ENCODE measurements at places on chromosomes 1 and 21.

DNA sequence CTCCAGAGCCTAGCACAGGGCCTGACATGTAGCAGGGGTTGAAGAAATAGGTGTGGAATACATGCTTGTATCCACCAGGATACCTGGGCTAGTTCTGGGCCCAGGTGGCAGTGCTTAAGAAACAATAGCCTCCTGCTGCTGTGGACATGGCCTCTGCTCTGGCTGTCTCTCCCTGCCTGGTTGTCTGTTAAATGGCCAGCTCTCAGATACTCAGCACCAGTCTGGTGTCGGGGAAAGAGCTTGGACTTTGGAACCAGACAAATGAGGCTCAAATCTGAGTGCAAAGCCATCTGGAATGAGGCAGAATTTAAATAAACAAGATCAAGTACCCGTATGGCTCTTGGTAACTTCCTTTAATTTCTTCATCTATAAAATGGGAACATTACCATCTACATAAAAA is 31.5 kb downstream of the SESN2 start:
- no peak for DNase-seq

GRCh38 chr21:31012133-31013089 is 25.9 kb downstream of the KRTAP19-8 start:
- DNase-seq = no peak

- no peak for DNase-seq
Observed at GRCh38 chr1:247919952-247920351, at the start of gene OR2T8. OR2T8 (plus strand) TSS chr1:247920252; CDS start chr1:247921018, 766 bp downstream.

DNA sequence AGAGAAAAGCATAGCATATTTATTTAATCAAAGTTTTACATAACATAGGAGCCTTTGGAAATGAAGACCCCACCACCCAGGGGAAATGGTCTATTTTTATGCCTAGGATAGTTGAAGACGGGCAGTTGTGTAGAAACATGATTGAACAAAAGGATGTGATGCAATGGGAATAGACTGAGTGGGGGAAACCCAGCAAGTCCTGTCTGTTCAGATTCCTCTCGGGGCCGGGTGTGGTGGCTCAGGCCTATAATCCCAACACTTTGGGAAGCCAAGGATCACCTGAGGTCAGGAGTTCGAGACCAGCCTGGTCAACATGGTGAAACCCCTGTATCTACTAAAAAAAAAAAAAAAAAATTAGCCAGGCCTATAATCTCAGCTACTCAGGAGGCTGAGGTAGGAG is 298.3 kb downstream of the MATN1 start:
- no peak for DNase-seq

DNA sequence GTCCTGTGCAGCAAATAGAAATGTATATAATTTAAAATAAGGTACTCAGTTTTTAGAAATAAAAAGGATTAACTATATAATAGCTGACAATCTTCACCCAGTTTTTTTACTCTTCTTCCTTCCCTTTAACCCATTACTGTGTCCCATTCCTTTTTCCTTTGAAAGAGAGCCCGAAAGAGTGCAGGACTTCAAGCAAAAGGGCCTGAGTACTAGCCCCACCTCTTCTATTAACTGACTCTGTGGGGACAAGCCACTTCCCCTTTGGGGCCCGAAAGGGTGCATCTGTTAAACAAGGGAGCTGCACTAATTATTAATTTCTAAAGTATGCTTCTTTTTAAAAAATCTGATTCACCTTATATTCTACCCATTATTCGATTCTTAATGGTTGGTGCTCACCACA is 3.3 kb downstream of the USP24 start:
- DNase-seq = no peak

DNA sequence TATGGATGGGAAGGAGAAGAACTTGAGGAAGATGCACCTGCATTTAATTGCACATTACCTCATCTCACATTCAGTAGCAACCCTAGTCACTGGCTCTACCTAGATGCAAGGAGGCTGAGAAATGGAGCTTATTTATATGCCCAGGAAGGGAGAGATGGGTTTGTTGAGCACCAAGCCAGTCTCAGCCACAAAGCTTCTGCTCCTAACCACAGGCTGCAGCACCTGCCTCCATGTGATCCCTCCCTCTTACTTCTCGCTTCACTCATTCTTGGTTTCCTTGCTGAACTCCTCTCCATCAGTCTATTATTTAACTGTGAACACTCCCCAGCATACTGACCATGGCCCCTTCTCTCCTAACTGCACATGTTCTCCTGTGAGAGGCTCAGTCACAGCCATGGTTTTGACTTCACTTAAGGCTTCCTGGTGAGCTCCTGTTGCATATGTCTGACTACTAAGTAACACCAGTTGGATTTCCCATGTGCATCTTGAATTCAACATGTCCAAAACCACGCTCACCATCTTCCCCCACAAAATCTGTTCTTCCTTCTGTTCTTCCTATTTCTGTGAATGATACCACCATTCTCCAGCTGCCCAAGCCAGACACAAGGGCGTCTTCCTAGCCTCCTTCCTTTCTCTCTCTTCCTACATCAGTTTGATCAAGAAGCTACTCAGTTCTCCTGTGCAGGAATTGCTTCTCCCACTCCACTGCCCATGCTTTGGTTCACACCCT is 139.8 kb downstream of the AK5 start:
- no peak for DNase-seq

GRCh38 chr1:173917635-173918493 is 737 bp upstream of the SERPINC1 start:
- DNase-seq = no peak

DNA sequence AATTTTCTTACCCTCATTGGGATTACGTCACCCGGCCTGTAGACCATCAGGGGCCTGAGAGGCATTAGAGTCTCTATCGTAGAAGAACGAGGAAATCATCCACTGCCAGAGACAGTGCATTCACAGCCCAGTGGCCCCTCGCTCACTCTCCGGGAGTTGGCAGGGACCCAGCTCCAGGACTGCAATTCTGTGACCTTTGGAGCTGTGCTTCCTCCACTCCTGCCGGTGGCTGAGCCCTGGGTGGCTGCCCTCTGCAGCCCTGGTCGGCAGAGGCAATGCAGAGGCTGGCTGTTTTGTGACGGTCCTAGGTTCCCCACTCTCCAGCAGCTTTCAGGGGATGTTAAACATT is 12.7 kb downstream of the SLC37A1 start:
- DNase-seq = no peak

DNA sequence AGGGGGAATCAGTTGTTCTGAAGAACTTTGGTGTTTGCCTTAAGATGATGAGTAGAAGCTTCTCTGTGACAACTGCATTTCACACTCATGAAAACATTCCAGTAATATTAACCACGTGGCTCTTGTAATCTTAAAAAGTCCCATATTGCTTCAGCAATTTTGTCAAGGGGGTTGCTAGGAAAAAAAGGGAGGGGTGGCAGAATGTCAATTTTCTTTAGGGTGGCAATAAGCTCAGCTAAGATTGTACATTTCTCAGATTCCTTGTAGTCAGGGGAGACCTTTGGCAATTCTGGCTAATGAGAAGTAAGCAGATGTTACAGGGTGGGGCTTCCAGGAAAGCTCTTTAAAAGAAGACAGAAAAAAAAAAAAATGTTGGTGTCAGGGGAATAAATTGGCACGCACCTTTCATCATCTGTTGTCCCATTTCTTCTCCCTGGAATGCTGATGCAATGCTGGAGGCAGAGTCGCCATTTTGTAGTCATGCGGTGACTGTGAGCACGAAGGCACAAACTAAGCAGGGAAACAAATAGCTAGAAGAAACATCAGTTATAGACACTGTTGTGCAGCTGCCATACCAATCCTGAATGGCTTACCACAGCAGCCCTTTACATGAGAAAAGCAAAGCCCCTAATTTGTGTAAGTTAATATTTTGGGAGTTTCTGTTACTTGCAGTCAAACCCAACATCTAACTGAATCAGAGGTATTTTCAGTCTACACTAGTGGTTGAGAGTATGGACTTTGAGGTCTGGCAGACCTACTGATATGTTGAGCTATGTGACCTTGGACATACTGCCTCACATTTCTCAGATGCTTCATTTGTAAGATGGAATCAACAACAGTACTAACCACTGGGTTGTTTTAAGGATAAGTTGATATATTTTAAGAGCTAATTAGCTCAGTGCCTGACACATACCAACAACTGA is 56.1 kb upstream of the MRPS6 start:
- DNase-seq = no peak

DNA sequence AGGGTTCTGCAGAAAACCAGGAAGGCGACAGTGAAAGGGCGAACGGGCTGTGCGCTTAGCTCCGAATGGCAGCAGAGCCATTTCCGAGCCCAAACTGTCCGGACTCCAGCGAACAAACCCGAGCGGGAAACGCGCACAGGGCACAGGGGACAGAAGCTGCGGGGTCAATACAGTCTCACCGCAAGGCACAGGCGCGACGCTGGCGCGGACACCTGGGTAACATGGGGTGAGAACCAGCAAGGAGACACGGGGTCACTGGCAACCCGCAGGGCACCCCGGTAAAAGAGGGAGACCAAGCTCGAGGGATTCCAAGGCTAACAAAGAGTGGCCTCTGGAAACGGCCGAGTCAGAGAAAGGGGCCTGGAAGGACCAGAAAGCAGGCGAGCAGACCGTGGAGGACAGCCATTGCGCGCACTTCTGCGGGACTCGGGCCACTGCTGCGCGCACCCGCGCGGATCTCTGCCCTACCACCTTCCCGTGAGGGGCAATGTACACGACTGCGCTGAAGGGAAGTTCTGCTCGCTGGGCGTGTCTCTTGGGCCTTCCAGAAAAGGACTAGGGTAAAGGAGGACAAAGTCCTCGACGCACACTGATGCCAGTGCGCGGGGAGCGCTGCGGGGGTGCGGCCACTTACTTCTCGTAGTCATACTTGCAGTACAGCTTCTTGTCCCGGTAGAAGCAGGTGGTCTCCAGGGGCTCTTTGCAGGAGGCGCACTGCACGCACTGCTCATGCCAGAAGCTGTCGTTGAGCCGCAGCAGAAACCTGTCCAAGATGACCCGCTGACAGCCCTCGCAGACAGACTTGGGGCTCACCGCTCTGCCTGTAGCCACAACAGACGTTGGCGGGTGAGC is 3.8 kb downstream of the LMX1A start:
- DNase-seq = no peak

DNA sequence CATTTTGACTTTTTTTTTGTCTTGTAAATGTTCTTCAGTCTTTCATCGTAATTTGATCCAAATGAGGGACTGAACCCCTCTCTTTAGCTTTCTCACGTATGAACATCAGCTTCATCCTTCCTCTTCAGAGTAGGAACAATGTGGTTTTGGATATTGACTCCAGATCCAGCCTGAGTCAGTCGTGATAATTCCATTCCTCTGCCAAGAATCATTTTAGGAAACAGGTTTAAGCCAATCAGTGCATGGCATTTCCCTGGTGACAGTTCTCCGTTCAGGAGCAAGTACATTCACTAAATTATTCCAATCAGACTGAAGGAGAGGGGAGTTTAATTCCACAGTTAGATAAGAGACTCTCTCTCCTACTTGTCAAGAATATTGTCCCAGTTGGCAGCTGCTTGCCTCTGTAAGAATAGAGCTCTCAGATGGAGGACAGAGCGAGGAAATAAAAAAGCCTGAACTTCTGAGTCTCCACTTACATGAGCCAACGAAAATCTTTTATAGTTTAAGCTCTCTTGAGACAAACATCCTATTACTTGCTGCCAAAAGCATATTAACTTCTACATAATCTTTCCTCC is 18.6 kb downstream of the RHOU start:
- no peak for DNase-seq

DNA sequence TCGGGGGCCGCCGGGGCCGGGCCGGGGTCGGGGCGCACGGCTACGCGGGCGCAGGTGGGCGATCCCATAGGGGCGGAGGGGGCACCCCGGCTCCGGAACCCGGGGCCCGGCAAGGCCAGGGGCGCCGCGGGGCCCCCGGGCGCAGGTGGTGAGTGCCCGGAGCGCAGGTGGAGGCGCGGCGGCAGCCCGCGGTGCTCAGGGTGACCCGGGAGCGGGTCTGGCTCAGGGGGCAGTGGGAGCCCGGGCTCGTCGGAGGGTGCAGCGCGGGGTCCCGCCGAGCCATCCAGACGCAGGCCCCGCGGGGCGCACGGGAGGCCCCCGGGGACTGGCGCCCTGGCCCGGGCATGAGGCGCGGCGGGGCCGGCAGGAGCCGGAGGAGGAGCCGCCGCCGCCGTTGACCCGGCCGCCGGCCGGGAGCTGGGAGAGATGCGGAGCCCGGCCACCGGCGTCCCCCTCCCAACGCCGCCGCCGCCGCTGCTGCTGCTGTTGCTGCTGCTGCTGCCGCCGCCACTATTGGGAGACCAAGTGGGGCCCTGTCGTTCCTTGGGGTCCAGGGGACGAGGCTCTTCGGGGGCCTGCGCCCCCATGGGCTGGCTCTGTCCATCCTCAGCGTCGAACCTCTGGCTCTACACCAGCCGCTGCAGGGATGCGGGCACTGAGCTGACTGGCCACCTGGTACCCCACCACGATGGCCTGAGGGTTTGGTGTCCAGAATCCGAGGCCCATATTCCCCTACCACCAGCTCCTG is 489 bp downstream of the CELSR2 start:
- DNase-seq = peak; percentile 95

DNA sequence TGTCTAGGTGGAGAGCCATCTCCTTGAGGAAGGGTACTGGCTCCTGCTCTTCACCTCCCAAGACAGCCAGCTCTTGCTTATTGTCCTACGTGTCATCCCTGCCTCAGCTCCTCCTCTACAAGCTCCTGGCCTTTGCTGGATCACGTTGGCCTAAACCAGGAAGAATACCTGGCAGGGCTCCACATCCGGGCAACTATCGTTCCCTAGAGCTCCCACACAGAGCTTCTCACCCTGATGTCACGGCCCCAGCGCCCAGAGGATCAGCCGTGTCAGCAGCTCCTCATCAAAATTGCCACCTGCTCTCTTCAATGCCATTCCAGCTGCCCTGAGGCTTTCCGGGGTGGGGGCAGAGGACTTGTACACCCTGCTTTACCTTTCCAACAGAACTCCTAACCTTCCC is 1.9 kb upstream of the TPM3 start:
- no peak for DNase-seq

- no peak for DNase-seq
Observed at GRCh38 chr1:193183019-193183627, 3.3 kb downstream of the B3GALT2 start.

GRCh38 chr1:44685881-44686280 is 11.4 kb downstream of the ARMH1 start:
- no peak for DNase-seq

DNA sequence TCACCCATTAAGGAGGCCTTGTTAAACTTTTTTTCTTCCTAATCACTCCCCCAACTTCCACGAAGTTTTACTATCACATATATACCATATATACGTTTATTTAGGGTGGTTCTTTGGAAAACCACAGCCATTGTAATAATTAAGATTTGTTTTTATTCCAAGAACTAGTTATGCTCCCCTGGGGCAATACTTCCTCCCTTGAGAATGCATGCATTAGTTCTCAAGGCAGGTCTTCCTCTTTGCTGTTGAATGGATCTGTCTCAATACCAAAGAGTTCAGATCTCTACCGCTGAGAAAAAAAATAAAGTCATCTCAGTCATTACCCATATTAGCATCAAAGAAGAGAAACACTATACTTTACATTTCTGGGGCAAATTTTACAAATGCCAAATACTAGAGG is 567.7 kb upstream of the RGS18 start:
- DNase-seq = no peak

All from osteoblast (primary cell).